Astrocyte of the hippocampus (primary cell): ENCODE measurements at places on chromosomes 7 and 10.

- peak; percentile 15 for DNase-seq
Observed at GRCh38 chr10:96400465-96400864, 41.7 kb upstream of the OPALIN start.

DNA sequence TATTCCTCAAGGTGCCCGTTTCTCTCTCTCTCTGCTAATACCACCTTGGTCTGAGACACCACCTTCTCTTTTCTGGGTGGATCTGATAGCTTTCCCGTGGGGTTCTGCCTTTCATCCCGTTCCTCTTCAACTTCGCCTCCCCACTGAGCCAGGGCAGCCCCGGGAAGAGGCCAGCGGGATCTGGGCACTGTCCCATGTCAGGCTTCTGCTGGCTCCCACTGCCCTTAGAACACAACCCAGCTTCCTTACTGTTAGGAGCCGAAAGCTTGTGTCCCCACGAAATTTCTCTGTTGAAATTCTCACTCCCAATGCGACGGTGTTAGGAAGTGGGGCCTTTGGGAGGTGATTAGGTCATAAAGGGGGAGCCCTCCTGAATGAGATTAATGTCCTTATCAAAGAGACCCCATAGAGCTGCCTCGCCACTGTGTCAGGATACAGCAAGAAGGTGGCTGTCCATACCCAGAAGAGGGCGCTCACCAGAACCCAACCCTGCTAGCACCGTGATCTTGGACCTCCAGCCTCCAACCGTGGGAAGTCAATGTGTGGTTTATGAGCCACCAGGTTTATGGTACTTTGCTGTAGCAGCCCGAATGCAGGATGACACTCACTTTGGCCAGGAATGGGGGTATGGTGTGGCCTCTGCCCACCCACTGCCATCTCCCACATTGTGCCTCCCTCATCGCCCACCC lies 79.2 kb downstream of the CAMK1D start:
- DNase-seq, result no peak

DNA sequence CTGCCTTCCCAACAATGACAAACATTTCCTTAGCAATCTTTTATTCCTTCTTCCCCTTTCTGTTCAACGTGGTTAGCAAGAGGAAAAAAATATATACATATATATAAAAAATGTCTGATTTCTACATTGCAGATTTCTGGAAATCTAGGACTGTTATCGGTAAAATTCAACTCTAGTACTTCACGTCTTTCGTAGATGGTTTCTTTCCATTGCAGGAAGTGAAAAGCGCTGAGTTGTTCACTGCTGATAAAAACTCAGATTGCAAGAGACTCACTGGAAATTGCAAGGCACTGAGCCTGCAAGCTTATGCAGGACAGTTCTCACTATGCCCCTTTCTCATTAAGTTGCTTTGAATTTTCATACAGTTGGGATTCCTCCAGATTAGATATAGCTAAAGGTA lies 23.9 kb downstream of the KIN start:
- no peak for DNase-seq

- no peak for DNase-seq
Observed at GRCh38 chr7:12578930-12579640, 8.6 kb downstream of the SCIN start.

DNA sequence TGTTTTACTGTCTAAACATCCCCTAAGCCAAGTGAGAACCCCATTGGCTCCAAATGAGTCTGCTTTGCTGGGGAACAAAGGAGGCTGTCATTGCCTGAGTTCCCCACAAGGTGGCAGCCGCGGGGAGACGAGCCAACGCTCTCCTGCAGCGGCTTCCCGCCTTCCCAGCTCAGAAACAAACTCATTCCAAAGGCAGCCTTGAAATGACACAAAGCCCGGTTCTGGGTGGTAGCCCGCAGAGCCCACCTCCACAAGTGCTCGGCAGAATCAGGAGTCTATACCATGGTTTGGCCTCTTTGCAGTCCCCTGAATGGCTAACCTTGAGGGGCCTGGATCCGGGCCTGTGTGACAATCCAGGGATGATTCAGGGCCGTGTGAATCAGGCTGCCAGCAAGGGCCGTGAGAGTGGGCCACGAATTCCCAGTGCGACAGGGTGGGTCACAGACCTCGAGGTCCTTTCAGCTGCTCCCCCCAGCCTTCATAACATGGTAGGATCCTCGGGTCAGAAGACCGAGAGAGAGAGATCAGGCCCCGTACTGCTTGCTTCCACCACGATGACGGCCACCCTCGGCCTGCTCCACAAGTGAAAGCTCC lies 79.7 kb downstream of the DLG5 start:
- DNase-seq, result peak; percentile 90

- no peak for DNase-seq
Observed at GRCh38 chr7:73985737-73986141, 42.2 kb upstream of the ELN start.

GRCh38 chr7:18425227-18425626 lies 70.3 kb upstream of the HDAC9 start:
- no peak for DNase-seq

DNA sequence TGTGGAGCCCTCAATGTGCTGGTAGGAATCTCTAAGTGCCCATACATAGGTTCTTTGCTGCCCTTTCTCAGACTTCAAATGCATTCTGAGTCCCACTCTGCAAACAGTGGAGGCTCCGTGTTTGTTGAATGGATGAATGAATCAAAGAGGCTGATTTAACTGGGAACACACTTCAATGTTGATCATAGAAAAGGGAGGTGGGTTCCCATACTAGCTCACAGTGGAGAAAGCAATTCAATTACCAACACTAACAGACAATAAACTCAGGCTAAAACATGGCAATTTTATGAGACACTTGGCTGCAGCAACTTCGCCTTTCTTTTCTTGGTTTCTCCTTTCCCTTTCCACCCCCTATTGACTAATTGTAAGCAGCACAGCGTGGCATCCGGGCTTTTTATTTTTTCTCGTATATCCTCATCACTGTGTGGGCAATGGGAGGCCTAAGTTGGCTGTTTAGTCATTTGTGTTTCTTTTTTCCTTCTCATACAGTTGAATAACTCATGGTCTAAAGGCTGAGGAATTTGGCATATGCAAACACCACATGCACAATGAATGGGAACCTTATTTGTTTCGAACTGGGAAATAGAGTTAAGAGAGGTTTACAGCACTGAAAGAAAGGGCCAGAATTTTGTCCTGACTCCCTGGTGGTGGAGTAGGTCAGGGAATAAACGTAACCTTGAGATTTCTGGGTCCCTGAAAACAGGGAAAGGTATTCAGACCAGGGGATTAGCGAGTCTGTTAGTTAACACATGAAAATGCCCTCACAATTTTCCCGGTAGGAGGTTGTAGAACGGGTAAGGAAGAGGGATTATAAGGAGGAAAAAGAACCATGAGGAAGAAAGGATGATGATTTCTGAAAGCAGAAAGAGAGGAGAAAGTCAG lies 858.5 kb downstream of the KCNMA1 start:
- peak; percentile 91 for DNase-seq

- DNase-seq, result no peak
Observed at GRCh38 chr10:70913893-70914240, 25.5 kb upstream of the PCBD1 start.

GRCh38 chr7:48038815-48039506 lies 3.6 kb downstream of the C7orf57 start:
- no peak for DNase-seq

GRCh38 chr7:107078517-107078966 lies 34.0 kb downstream of the PRKAR2B start:
- peak; percentile 73 for DNase-seq

DNA sequence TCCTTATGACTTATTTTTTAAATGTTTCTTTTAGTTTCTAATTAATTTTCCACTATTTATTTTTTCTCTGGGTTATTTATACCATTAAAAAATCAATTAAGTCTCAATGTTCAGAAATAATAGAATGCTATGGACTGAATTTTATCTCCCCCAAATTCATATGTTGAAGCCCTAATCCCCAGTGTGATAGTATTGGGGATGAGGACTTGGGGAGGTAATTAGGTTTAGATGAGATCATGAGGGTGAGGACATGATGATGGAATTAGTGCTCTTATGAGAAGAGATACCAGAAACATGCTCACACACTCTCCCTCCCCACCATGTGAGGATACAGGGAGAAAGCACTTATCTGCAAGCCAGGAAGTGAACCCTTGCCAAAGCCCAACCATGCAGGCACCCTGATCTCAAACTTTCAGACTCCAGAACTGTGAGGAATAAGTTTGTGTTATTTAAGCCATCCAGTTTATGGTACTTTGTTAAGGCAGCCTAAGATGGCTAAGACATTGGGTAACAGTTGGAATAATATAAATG lies 202.6 kb downstream of the MDFIC start:
- DNase-seq, result peak; percentile 5

DNA sequence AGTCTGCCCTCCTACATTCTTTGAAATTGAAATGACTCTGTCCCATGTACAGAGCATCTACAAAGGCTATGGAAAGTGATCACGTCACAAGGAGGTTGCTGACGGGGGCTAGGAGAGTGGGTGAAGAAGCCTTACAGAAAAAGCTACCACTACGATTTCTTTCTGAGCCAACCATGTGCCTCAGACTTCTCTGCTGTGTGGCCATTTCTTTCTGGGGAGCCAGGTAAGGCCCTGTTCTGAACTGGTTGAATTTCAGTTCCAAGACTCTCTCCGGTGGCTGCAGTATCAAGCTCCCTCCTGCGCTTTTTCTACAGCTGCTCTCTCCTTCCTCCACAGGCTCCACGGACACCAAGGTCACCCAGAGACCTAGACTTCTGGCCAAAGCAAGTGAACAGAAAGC lies 112.5 kb upstream of the PRSS1 start:
- no peak for DNase-seq

DNA sequence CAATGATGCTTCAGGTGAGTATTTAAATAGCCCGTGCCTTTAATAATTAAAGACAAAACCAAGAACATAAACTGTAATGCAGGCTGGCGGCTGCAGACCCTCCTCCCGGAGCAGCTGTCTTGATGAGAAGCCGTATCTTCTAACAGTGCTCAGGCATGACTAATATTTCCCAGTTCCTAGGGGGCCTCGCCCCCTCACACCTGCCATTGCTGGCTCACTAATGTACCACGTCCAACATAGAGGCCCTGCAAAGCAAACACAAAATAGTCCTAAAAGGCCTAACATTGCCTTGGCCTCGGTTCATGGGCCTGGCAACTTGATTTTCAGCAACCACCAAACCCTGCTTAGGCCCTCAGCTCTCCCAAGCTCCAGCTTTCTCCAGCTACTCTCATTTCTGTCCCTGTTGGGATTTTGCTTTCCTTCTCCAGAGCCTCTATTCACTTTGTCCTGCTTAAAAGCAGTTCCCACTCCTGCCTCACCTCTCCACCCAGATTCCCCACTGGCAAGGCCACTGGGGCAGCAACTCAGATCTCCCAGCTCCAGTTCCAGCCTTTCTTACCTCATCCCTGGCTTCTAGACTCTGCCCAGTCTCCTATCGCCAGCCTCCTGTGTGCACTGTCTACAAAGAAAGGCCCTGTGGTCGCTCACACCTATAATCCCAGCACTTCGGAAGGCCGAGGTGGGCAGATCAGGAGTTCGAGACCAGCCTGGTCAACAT lies 16.2 kb downstream of the SORBS1 start:
- DNase-seq, result no peak

- DNase-seq, result peak; percentile 8
Observed at GRCh38 chr10:234708-235406, 99.6 kb downstream of the ZMYND11 start.
